ENCODE measurements at places on chromosomes 16 and 17.

GRCh38 chr16:81495321-81496234 lies 51.0 kb downstream of the CMIP start:
- DNase-seq: no peak

GRCh38 chr17:14838567-14838966 lies 426.6 kb downstream of the PMP22 start:
- DNase-seq: no peak

DNA sequence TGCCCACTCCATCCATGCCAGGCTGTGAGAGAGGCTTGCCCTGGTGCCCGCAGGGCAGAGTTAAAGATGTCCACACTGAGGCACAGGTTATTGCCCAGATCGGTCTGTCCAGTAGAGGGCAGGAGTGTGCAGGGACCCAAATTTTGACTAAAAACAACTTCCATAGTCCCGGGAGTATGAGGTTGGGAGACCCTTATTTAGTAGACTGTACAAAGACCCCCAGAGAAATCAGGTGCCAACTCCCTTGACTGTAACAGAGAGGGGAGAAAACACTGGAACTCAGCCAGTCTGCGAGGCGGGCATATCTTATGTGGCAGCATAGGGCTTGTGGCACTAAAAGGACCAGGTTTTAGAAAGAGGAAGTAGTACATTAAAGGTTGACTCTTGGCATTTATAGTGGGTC lies 43.4 kb downstream of the HNF1B start:
- no peak for DNase-seq

GRCh38 chr17:75260641-75261335 lies 618 bp downstream of the GGA3 start:
- no peak for DNase-seq

DNA sequence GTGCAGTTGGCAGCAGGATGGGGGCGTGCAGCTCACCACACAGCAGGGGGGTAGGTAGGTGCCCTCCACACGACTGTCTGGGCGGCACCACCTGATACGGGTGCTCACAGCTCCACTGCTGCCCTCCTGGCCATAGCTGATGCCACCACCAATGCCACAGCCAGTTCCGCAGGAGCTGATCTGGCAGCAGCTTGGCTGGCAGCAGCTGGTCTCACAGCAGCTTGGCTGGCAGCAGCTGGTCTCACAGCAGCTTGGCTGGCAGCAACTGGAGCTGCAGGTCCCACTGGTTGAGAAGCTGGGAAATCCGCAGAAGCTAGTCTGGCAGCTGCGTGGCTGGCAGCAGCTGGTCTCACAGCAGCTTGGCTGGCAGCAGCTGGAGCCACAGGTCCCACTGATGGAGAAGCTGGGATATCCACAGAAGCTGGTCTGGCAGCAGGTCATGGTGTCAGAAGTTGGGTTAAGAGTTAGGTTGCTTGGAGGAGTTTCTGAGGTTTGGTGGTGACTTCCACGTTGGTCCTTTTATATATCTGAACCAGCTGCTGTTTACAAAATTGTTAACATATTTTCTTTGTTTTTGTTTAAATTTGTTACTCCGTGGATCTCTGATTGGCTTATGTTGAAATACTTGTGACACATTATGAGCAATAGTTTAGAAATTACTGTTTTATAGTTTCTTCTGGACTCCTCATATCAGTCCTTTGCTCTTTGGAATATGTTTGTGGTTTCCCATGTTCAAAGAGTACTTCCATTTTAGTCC lies at the start of gene KRTAP1-5:
Gene KRTAP1-5, minus strand, starts transcription at position 494 of the 757 bp plus-strand sequence. Its CDS starts 53 bp downstream, at position 441.
- DNase-seq: no peak

DNA sequence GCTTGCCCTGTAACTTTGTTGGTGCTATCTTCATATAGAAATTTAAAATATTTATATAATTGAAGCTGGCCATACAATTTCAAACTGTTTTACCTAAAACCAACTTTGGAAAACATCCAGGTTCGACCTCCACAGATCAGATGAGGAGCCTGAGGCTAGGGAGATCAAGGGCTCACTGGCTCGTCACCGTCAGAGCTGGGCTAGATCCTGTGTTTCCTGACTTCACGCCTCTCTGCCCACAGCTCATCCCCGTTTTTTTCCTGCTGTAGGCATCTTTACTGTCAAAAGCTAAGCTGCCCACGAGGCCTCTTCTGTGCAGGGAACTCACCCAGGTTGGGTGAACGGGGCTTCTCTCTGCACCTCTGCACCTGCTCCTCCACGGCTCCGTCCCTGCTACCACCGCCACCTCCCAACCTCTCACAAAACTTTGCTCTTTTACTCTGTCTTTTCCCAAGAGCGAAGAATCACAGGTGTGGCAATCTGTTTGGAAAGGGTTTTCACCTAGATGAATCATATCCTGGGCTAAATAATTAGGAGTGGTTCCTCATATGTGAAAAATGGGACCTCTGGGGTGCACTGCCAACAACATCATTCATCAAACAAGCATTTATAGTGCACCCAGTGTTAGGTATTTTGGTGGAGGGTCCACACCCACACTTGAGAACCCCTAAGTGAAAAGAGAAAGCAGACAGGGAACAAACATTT lies 24.8 kb upstream of the KDM6B start:
- no peak for DNase-seq

DNA sequence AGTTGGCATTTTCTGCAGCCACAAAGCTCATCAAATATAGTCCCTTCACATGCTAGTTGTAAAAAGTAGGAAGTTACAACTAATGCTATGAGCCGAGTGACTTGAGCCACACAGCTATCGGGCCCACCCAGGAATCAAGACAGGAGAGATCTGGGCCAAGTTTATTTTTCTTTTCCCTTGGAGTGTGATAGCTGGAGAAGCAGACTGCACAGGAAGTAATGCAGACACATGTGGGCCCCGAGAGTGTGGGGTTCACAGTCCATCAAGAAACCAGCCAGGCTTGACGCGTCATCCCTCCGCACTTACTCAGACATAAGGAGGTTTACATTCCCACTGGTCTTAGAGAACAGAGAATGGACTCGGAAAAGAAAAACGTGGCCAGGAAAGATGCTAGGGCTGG lies 403.1 kb upstream of the CDH11 start:
- no peak for DNase-seq

GRCh38 chr17:74354123-74354522 lies 7.5 kb downstream of the BTBD17 start:
- DNase-seq: peak; percentile 30

DNA sequence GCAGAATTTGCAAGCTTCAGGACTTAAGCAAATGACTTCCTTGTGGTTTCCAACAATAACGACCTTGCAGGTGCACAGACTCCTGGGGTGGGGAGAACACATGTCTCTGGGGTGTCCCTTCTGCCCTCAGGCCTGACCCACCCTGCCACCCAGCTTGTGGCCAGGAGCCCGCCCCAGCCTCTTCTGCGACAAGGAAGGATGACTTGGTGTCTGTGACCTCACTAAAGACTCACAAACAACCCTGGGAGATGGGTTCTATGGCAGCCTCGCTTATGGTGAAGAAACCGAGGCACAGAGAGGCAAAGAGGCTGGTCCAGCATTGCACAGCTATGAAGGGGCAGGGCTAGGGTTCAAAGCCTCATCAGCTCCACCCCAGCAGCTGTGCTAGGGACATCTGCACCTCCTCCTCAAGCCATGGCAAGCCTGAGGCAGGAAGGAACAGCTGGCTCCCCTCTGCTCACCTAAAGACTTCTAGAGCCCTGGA lies 2.6 kb downstream of the ATP2A3 start:
- no peak for DNase-seq

DNA sequence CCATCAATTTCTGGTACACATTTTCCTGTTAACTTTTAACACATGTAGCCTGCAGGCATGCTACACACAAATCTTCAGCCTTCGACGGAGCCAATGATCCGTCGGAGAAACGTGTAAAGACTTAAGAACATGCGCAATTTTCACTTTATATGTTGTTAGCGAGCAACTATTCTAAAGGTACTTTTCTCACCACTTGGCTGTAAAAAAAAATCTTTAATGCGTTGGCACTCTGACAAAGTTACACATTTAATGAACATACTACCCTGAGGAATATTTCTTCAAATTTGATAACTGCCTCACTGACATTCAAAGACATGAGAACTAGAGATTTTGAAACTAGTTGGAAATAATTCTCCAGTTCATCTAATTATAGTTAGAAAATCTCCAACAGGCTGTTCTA lies 507.5 kb upstream of the SALL1 start:
- DNase-seq: no peak

DNA sequence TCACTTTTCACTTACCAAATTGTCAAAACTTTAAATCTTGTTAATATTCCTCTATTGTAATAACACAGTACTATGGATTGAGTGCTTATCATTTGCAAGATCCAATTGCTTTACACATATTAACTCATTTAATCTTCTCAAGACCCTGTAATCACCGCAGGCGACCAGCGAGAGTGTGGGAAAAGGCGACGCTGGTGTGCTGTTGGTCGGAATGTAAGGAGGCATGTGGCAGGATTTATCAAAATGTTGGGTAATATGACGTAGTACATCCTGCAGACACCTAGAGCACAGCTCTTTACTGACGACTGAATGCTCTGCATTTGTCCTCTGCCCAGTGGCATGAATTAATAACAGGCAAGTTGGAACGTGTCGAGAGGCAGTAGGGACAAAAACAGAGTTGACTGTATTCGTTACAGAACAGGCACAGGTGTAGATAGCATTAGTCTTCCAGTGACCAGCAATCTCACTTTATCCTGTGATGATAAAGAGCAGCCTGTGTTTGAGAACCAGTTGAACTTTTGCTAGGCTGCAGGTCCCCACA lies 80.3 kb downstream of the TNRC6C start:
- no peak for DNase-seq

- DNase-seq: no peak
Observed at GRCh38 chr17:12257176-12257575, 236.5 kb downstream of the MAP2K4 start.

DNA sequence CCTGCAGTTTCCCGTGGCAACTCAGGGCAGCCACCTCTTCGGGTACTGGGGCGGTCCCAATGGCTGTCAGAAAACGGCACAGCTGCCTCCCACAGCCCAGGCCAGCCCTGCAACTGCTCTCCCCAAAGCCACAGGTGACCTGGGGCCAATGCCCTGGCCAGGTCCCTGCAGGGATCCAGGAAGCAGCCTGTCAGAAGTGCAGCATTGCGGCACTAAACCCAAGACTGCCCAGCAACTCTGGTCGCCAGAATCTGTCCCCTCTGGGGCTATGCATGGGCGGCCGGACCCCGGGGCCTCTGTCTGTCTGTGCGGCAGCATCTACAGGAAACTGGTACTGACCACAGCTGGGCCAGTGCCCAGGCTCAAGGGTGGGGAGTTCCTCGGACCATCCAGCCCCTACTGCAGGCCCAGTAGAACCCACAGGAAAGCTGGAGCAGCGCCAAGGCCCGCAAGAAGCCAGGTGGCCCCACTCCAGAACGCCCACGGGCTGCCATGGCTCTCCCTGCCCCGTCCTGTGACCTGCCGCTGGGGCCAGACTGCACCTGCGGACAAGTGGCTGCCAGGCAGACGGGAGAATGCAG lies 5.5 kb downstream of the CYBC1 start:
- no peak for DNase-seq

DNA sequence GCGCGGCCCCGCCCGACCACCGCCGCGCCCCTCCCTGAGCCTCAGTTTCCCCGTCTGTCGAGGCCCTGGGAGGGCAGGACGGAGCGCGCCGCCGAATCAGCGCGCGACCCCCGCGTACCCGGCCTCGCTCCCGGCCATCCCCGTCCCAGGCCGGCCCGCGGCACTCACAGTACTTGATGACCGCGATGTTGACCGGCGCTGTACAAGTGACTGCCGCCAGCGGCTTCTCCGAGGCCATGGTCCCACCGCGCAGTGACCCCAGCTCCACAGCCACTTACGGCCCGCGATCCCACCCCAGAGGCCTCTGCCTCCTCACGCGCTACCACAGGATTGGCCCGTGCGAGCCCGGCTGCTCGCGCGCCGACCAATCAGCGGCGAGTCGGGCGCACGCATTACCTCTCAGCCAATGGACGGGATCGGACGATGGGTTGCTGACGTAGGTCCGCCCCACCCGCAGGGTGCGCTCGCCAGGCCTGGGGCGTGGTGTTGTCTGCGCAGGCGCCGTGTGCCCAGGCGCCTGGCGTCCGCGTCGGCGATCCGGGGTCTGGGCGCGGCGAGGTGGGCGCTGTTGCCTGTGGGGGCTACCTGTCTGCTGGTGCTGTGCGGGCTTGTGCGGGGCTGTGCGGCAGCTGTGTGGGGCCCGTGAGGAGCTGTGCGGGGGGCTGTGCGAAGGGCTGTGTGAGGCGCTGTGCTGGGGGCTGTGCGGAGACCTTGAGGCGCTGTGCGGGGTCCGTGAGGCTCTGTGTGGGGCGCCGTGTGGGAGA lies at the start of gene MVD:
Gene MVD, minus strand, starts transcription at position 249 of the 764 bp plus-strand sequence. Its CDS starts 11 bp downstream, at position 238.
- peak; percentile 95 for DNase-seq

DNA sequence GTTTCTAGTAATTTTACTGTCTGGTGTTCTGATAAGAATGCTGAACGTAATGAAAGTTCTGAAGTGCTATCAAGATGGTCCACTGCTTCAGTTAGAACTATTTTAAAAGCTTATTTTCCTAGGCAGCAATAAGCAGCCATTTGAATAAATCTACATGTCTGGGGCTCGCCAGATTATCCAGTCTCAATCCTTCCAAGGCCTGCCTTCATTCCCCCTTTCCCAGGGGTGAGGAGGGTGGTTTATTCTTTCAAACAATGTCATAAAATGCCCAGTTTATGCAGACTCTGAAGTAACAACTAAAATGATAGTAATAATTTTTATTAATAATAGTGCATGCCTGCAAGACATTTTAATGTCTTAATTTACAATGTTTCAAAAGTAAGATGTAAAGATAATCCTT lies 2.4 kb downstream of the CDH11 start:
- no peak for DNase-seq

- DNase-seq: no peak
Observed at GRCh38 chr17:42651392-42651791, 7.7 kb upstream of the TUBG2 start.

GRCh38 chr16:68420366-68420942 lies 27.9 kb downstream of the SMPD3 start:
- no peak for DNase-seq

- DNase-seq: no peak
Observed at GRCh38 chr16:65318590-65319257, 196.9 kb upstream of the CDH11 start.

GRCh38 chr16:21150375-21151001 lies at the start of gene DNAH3:
Gene DNAH3, minus strand, starts transcription at chr16:21150846. Its CDS starts 527 bp downstream, at chr16:21150319.
- DNase-seq: no peak

- no peak for DNase-seq
Observed at GRCh38 chr17:30158896-30159625, 42.4 kb downstream of the NSRP1 start.

GRCh38 chr17:7857713-7858521 lies at the start of gene CYB5D1:
Gene CYB5D1, plus strand, starts transcription at chr17:7858003. Its CDS starts 132 bp downstream, at chr17:7858135.
- DNase-seq: peak; percentile 74

GRCh38 chr17:76920364-76921139 lies 52.3 kb downstream of the MGAT5B start:
- no peak for DNase-seq

- no peak for DNase-seq
Observed at GRCh38 chr16:11094075-11094856, 149.9 kb downstream of the CLEC16A start.

All from activated T-helper 1 cell treated with anti-CD3 and anti-CD28 coated beads, Interleukin-2, amount 50 U/mL, for 16 hours (primary cell).